Left ventricle myocardium superior (tissue), 1 donor: ENCODE measurements at places on chromosomes 16 and 17.

GRCh38 chr16:49754495-49755312 is 101.2 kb downstream of the ZNF423 start:
- DNase-seq: peak; percentile 55

GRCh38 chr17:73396431-73397277 is 84.9 kb upstream of the CDC42EP4 start:
- DNase-seq: no peak

- DNase-seq: peak; percentile 55
These were observed 43.9 kb upstream of the RCVRN start for GRCh38 chr17:9948928-9949327.

DNA sequence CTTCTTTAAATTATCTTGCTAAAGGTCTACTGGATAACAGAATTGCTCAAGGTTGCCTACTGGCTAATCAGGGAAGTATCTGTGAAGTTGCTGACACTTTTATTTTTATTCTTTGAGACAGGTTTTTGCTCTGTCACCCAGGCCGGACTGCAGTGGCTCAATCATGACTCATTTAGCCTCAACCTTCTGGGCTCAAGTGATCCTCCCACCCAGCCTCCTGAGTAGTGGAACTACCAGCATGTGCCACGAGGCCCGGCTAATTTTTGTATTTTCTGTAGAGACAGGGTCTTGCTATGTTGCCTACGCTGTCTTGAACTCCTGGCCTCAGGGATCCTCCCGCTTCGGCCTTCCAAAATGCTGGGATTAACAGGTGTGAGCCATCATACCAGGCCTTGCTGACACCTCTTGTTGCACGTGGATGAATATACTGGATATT is 43.1 kb downstream of the GLG1 start:
- DNase-seq: no peak

DNA sequence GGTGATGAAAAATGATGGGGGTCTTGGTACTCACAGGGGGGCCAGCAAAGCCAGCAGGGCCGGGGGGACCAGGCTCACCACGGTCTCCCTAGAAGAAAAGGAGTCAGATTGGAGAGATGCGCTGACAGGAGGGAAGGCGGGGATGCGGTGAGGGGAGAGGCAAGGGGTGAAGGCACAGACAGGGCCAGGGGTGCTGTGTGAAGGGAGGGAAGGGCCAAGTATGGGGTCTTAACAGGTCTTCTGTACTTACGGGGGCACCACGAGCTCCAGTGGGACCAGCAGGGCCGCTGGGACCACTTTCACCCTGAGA is 11.2 kb downstream of the COL1A1 start:
- peak; percentile 20 for DNase-seq

DNA sequence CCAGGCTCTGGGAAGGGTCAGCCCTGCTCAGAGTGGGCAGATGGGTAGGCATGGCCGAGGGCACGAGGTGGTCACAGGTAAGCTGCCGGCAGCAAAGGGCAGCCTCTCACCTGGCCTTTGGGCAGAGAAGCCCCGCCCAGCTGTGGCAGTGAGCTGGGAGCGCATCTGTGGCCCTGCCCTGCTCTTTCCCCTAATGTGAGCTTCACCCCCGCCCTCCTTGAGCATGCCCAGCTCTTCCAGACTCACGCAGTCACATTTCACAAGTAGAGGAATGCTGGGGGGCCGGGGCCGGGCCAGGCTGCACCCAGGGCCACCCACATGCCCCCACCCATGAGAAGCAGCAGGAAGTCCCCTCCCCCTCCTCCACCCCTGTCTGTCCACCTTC is 40.7 kb upstream of the SLC38A10 start:
- no peak for DNase-seq

DNA sequence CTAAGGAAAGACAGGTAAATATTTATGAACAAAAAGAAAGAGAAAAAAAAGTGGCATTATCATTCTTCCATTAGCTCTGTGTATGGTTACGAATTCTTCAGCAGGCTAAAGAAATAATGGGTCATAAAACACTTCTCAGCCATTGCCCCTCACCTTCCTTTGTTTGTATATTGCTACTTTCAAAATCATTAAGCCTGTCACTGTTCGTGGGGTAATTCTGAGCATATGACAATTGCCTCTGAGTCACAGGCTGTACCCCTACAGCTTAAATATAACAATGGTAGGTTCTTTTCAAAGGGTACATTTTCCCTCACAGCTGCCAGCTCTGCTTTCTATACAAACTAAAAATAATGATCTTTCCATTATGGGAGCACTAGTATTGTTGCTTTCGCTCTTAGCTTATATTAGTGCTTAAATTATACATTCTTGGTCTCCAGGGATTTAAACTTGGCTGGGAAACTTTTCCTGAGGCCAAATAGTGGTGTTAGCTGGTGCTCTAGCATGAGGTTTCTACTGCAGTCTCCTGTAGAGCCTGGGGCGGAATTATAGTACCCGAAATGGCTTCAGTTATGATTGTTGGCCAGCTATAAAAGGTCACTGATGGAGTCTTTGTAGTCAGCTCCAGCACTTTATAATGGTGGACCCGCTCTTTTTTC is 74.7 kb upstream of the CDH11 start:
- DNase-seq: no peak

GRCh38 chr16:67736858-67737257 is 17.7 kb upstream of the GFOD2 start:
- DNase-seq: no peak

DNA sequence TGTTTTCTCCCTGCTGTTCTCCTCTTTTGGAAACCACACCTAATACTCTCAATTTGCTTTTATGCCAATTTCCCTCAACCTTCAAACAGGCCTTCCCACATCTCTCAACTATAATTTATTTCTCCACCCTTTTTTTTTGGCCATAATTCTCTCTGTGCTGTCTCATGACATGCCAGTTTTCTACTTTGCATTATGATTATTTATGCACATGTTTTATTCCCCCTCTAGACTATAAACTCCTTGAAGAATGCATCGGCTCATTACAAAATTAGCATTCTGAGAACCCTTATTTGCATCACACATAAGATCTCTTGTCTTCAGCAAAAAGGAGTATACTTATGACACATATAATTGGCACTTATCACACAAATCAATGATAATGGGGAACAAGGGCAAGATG is 10.9 kb upstream of the LYRM9 start:
- DNase-seq: no peak

- DNase-seq: no peak
These were observed 17.9 kb upstream of the NSMCE1 start for GRCh38 chr16:27286451-27286850.

DNA sequence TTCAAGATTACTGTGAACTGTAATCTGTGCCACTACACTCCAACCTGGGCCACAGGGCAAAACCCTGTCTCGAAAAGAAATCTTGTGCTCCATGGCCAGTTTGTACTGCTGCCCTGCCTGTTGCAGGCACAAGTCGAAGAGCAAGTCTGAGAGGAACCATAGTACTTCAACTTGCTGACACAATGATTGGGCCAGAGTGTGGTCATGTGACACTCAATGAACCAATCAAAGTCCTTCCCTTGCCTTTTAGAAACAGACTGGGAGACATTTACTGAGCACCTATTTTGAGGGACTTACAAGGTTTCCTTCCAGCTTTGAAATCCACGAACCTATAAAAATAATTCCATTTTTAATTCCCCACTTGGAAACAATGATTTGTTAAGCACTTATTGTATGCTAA is 39.8 kb upstream of the TMC5 start:
- DNase-seq: no peak

DNA sequence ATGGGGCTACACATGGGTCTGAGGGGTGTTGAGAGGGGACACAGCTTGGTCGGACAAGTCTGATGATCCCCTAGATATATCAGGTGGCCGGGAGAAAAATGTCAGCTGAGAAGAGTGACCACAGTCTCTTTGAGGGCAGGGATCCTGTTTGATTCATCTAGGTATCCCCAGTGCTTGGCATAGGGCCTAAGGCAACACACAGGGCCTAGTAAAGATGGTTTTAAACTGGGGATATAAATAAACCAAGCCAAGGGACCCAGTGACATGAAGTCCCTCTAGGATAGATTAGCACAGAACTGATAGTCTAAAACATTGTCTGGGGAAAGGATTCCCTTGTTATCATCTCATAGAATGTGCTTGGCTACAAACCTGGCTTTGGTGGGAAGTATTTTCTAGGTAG is 1.4 kb downstream of the ERCC4 start:
- DNase-seq: no peak

- no peak for DNase-seq
These were observed 2.0 kb downstream of the UBALD2 start for GRCh38 chr17:76267051-76267576.

DNA sequence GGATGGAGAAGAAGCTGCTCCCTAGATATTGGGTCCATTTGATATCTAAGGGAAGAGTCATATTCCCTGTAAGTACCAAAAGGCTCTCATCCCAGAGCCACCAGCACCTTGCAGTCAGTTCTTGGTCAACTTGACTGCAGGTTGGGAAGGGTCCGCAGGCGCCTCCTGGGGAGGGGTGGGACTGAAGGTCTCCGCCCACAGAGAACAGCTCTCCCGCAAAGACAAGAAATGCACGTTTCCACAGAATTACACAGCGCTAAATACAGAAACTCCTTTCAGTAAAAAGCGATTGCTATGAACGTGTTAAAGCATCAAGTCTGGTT is 864 bp upstream of the CTCF start:
- DNase-seq: no peak

- peak; percentile 86 for DNase-seq
These were observed 885 bp upstream of the VASN start for GRCh38 chr16:4370570-4371356.

- peak; percentile 66 for DNase-seq
These were observed 27.8 kb upstream of the MEAK7 start for GRCh38 chr16:84532291-84532724.

DNA sequence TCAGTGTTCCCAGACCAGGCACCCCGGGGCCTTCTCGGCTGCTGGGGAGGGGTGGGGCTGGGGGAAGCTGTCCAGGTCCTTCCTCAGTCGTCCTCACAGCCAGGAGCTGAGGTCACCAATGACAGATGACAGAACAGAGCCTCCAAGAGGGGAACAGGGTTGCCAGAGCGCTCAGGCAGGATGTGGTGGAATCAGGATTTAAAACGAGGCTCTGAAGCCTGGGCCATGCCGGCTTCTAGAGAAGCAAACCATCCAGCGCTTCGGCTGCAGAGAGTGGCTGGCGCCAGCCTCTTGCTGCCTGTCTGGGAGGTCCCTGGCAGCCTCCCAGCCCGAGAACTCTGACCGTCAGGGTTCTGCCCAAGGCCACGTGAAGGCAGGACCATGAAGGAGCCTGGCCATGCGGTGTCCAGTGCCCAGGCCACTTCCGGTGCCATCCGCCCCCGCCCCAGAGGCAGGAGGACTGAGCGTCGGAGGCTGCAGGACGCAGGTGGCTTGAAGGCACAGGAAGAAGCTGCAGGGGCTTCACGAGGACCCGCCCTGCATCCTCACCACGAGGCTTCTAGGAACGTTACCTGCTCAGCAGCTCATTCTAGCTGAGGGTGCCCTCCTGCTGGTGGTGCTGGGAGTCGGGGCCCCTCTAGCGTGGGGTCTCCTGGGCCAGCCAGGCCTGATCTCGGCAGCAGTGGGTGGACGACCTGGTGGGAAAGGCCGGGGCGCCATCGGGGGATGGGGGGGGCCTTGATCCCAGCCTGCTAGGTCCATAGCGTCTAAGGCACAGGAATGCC is 78.5 kb downstream of the KLHDC4 start:
- DNase-seq: no peak
